ENCODE measurements at places on chromosomes 12 and 14.

GRCh38 chr12:62604871-62605270 is 138.2 kb downstream of the MON2 start:
- DNase-seq, result peak; percentile 51

- DNase-seq, result peak; percentile 90
These were observed 72.5 kb downstream of the ITPK1 start for GRCh38 chr14:93042968-93043940.

DNA sequence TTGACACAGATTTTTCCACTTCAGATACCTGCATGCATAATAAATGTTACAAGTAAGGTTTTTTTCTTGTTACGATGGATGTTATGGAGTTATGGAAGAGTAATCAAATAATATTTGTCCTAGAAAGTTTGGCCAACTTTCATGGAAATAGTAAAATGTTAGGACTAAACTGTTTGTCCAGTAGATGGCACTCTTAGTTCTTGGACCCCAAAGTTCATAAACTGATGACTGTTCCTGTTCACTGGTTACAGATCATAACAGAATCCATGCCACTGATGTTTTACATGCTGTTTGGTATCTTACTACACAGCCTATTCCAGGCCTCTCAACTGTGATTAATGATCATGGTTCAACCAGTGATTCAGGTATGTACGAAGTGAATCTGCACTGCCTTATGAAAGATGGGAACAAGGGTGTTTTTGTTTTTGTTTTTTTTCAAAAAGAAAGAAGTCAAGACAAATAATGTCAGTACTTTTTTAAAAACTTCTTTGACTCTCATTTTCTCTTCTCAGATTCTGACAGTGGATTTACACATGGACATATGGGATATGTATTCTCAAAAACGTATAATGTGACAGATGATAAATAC is 48.8 kb upstream of the SLCO1C1 start:
- peak; percentile 41 for DNase-seq

DNA sequence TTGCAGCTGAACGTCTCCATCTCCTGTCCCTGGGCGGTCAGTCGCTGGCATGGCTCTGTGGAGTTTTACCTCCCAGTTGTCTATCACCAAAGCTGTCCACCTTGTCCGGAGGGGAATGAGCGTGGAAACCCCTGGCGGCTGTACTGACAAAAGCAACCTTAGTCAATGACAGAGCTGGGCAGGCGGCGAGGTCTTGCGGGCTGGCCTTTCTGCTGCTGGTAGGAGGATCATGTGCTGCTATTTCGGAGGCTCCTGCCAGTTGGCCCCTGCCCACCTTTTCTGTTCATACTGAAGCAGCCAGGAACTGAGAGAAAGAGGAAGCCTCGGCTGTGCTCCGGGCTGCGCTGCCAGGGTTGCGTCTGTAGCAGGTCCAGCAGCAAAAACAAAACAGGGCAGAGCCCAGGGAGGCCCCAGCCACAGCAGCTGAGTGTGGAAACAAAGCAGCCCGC is 57.7 kb downstream of the HMGA2 start:
- DNase-seq, result peak; percentile 47

Measured in astrocyte (in vitro differentiated cells and primary cell).